ENCODE measurements at places on chromosomes 7 and 10. TPM values are rescaled to one million over a fixed set of nuclear protein-coding genes. Genes with fewer than 3 reads are reported as not detected.

- DNase-seq = no peak
- no peak overlapping the region for H3K27ac ChIP-seq
- H3K27me3 ChIP-seq = peaks cover 22% of the 10 kb centered on the region
- H3K4me1 ChIP-seq = no peaks in the 10 kb centered on the region
- no peaks in the 10 kb centered on the region for H3K36me3 ChIP-seq
Observed at GRCh38 chr7:148332191-148333186, 258.1 kb upstream of the C7orf33 start.

- H3K27ac ChIP-seq = peak overlapping the region; percentile 63
- no peaks in the 10 kb centered on the region for H3K36me3 ChIP-seq
- DNase-seq = peak; percentile 84
- no peaks in the 10 kb centered on the region for H3K27me3 ChIP-seq
- H3K4me3 ChIP-seq = no peak overlapping the region
Observed at GRCh38 chr10:119341459-119342301, 134.3 kb downstream of the GRK5 start.

- DNase-seq = no peak
- H3K27ac ChIP-seq = no peak overlapping the region
- H3K4me3 ChIP-seq = no peak overlapping the region
- H3K27me3 ChIP-seq = peaks cover 82% of the 10 kb centered on the region
- H3K36me3 ChIP-seq = no peaks in the 10 kb centered on the region
- H3K4me1 ChIP-seq = no peaks in the 10 kb centered on the region
Observed at GRCh38 chr10:49690698-49691356, 11.4 kb downstream of the C10orf53 start.

GRCh38 chr7:98976396-98977185 lies 98.3 kb downstream of the TRRAP start:
- no peak overlapping the region for H3K27ac ChIP-seq
- no peak overlapping the region for H3K4me3 ChIP-seq

GRCh38 chr10:59934701-59935100 lies 28.3 kb upstream of the CCDC6 start:
- no peak for DNase-seq
- H3K27ac ChIP-seq = no peak overlapping the region
- no peaks in the 10 kb centered on the region for H3K27me3 ChIP-seq
- H3K36me3 ChIP-seq = no peaks in the 10 kb centered on the region
- H3K4me3 ChIP-seq = no peak overlapping the region
- no peaks in the 10 kb centered on the region for H3K4me1 ChIP-seq

GRCh38 chr10:42615419-42615818 lies 23.0 kb downstream of the ZNF33B start:
- DNase-seq = no peak
- H3K27ac ChIP-seq = no peak overlapping the region
- no peaks in the 10 kb centered on the region for H3K36me3 ChIP-seq
- peaks cover 9% of the 10 kb centered on the region for H3K4me1 ChIP-seq
- no peak overlapping the region for H3K4me3 ChIP-seq
- no peaks in the 10 kb centered on the region for H3K27me3 ChIP-seq

GRCh38 chr10:131431978-131432690 lies 120.6 kb upstream of the TCERG1L start:
- H3K4me1 ChIP-seq = no peaks in the 10 kb centered on the region
- DNase-seq = no peak
- no peak overlapping the region for H3K27ac ChIP-seq
- H3K27me3 ChIP-seq = peaks cover 49% of the 10 kb centered on the region

DNA sequence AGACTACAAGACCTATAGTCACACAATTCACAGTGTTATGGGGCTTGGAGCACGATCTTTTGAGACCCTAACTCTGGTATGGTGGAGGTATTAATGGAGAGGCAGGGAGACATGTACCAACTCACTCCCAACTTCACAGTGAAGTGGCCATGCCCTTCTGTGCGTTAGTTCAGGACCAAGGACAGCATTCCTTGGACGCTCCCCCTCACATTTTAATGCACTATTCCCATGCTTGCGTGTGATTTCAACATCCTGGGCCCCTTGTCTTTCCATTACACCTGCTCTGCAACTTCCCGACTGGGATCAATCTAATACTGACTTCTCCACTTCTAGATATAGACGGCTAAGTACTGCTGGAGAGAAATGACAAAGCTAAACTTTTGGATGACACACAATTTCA lies 72.7 kb downstream of the PLCE1 start:
- H3K27ac ChIP-seq = no peak overlapping the region
- H3K36me3 ChIP-seq = no peaks in the 10 kb centered on the region
- H3K4me1 ChIP-seq = no peaks in the 10 kb centered on the region
- DNase-seq = no peak

DNA sequence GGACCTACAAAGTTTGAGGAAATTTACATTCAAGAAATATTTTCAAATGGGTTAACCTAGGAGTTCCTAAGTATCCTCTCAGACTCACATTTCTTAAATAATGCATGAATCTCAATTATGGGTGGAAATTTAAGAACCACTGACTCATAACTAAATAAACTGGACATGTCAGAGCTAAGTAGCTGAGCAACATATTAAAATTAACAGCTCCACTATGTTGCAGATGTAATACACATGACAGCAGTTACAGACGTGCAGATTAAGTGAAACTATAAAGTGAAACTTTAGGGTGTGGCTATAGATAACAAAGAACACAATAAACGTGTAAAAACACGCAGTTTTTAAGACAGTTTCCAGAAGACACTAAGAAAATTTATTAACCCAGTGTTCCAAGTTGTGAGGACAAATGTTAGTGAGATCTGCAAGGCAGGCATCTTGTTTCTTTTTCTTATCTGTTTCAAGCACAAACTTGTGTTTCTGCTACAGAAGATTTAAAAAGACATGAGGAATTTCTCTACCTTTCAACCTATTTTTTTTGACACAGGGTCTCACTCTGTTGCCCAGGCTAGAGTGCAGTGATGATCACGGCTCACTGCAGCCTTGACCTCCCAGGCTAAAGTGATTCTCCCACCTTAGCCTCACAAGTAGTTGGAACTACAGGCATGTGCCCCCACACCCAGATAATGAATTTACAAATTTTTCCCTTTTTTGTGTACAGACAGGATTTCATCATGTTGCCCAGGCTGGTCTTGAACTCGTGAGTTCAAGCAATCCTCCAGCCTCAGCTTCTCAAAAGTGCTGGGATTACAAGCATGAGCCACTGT lies 25.3 kb downstream of the DNMBP start:
- no peaks in the 10 kb centered on the region for H3K27me3 ChIP-seq
- no peak overlapping the region for H3K4me3 ChIP-seq
- peaks cover 44% of the 10 kb centered on the region for H3K4me1 ChIP-seq
- no peaks in the 10 kb centered on the region for H3K36me3 ChIP-seq

GRCh38 chr10:43794181-43794815 lies 145.6 kb upstream of the ZNF32 start:
- H3K27ac ChIP-seq = no peak overlapping the region
- no peaks in the 10 kb centered on the region for H3K27me3 ChIP-seq
- H3K4me1 ChIP-seq = peaks cover 6% of the 10 kb centered on the region
- no peak for DNase-seq

DNA sequence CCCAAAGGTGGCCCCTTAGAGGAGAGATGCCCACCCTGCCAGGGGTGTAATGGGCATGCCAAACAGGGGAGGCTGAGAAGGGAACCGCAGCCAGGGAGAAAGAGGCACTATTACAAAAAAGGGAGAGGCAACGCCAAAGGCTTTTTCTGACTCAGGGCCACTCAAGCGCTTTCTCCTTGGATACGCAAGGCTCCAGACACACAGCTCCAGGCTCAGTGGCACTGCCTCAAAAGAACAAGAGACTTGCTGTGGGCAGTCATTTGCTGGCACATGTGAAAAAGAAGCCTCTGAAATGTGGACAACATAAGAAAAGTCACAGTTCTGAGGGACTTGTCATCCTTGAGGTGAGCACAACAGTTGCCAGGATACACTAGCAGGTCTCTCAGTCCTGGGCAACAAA lies 128.4 kb downstream of the DGKI start:
- H3K4me3 ChIP-seq = no peak overlapping the region
- no peaks in the 10 kb centered on the region for H3K27me3 ChIP-seq
- no peaks in the 10 kb centered on the region for H3K36me3 ChIP-seq
- peaks cover 13% of the 10 kb centered on the region for H3K4me1 ChIP-seq

- no peaks in the 10 kb centered on the region for H3K36me3 ChIP-seq
- H3K4me1 ChIP-seq = peaks cover 42% of the 10 kb centered on the region
- DNase-seq = peak; percentile 27
- H3K4me3 ChIP-seq = peak overlapping the region; percentile 10
- H3K27ac ChIP-seq = peak overlapping the region; percentile 80
- H3K27me3 ChIP-seq = no peaks in the 10 kb centered on the region
Observed at GRCh38 chr10:4242561-4243035, 457.6 kb upstream of the KLF6 start.

DNA sequence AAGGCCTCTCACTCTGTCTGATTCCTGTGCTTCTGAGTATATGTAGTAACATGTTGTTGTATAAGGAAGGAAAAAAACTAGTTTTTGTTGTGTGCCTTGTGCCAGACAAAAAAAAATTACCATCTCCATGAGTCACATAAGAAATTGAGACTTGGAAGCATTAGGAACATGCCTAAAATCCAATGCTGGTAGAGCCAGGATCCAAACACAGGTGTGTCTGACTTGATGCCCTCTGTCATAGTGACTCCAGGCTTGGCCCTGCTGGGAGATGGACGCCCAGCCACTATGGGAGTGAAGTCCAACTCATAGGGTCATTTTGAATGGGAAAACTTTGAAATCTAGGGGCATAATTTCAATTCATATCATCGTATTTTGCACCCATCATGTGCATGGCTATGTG lies 38.0 kb downstream of the PYROXD2 start:
- DNase-seq = no peak
- no peak overlapping the region for H3K4me3 ChIP-seq
- H3K27me3 ChIP-seq = no peaks in the 10 kb centered on the region

DNA sequence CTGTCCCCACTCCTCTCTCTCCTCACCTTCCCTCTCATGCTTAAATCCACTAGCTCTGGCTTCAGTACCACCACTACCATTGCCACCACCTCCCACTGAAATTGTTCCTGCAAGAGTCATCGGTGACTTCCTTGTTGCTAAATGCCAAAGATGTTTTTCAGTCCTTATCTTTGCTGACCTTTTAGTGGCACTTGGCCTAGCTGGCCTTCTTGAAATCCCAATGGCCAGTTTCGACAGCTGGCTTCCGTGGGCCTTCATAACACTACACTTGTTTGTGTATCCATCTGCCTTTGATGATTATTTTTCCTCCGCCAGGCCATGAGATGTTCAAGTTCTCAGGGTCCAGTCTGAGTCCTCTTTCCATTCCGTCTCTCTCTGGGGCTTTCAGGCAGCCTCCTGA lies 118.2 kb upstream of the NANOS1 start:
- no peak overlapping the region for H3K27ac ChIP-seq
- no peak overlapping the region for H3K4me3 ChIP-seq
- no peak for DNase-seq
- H3K4me1 ChIP-seq = peaks cover 14% of the 10 kb centered on the region

GRCh38 chr10:123538401-123539320 lies 127.5 kb upstream of the GPR26 start:
- H3K27ac ChIP-seq = no peak overlapping the region
- no peak overlapping the region for H3K4me3 ChIP-seq
- H3K27me3 ChIP-seq = peaks cover 5% of the 10 kb centered on the region
- DNase-seq = no peak
- H3K4me1 ChIP-seq = no peaks in the 10 kb centered on the region

DNA sequence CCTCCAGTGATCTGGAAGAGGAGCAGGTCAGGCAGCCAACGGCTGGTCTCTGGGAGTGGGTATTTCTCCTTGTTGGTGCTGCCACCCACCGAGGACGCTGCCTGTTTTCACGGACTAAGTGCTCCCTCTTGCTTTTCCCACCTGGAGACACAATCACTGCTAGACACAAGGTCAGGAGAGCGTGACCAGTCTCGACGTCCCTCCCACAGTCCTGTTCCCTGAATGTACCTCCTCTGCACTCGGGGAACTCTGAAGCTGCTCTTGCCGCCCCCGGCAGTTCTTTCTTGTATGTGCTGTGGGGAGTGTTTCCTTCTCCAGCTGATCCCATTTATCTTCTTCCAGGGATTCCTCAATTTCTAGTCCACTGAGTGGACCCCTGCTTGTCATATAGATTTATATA lies 89.4 kb downstream of the CYTH3 start:
- no peak overlapping the region for H3K4me3 ChIP-seq
- H3K4me1 ChIP-seq = peaks cover 13% of the 10 kb centered on the region
- H3K36me3 ChIP-seq = peaks cover 2% of the 10 kb centered on the region
- no peak overlapping the region for H3K27ac ChIP-seq

DNA sequence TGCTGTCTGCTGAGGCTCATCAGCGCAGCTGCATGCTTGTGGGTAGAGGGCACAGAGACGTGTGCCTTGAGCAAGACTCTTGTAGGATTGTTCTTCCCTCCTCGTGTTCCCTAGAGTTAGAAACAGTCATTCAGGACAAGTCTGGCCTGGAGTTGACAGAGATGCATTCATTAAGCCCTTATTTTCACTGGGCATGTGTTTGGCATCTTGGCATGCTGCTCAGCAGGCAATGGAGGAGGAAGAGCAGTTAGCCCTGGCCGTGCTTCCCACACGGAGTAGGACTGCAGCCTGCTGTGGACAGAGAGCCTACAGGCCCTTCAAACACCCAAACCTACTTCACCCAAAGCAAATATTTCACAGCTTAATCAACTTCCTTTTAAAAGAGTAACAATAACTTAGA lies 73.0 kb upstream of the GJD4 start:
- H3K27ac ChIP-seq = no peak overlapping the region
- H3K36me3 ChIP-seq = peaks cover 8% of the 10 kb centered on the region
- H3K4me1 ChIP-seq = no peaks in the 10 kb centered on the region
- no peaks in the 10 kb centered on the region for H3K27me3 ChIP-seq

GRCh38 chr10:96584474-96584873 lies 2.3 kb downstream of the TM9SF3 start:
- no peaks in the 10 kb centered on the region for H3K27me3 ChIP-seq
- DNase-seq = no peak
- no peak overlapping the region for H3K4me3 ChIP-seq
- H3K27ac ChIP-seq = no peak overlapping the region

GRCh38 chr10:29448125-29448524 lies 159.3 kb downstream of the LYZL1 start:
- H3K36me3 ChIP-seq = no peaks in the 10 kb centered on the region
- H3K27me3 ChIP-seq = no peaks in the 10 kb centered on the region
- no peak overlapping the region for H3K4me3 ChIP-seq
- no peak overlapping the region for H3K27ac ChIP-seq
- no peaks in the 10 kb centered on the region for H3K4me1 ChIP-seq

GRCh38 chr7:157809863-157810851 lies 473.4 kb downstream of the DNAJB6 start:
- no peak for DNase-seq
- H3K27ac ChIP-seq = no peak overlapping the region
- no peak overlapping the region for H3K4me3 ChIP-seq
- no peaks in the 10 kb centered on the region for H3K4me1 ChIP-seq

Gene GFRA1
- 3.6 TPM for total RNA-seq

Gene HECTD2
- 5.8 TPM for total RNA-seq

Gene AKR1C4
- total RNA-seq = not detected

Gene PSMG3
- total RNA-seq = 12.6 TPM

Gene ZSCAN25
- total RNA-seq = 7.3 TPM

Gene GSTO2
- total RNA-seq = 1.6 TPM

Gene PKD2L1
- not detected for total RNA-seq

Gene SORBS1
- total RNA-seq = 1,087 TPM

Gene HMX3
- total RNA-seq = not detected

Gene IKZF1
- total RNA-seq = 0.88 TPM
